Lung microvascular endothelial cell (primary cell): ENCODE measurements at places on chromosomes 12 and 14.

- no peak for DNase-seq
Measured at GRCh38 chr14:84726471-84726870, 803.5 kb upstream of the FLRT2 start.

GRCh38 chr12:3141339-3142321 is 64.5 kb downstream of the TSPAN9 start:
- DNase-seq: no peak

DNA sequence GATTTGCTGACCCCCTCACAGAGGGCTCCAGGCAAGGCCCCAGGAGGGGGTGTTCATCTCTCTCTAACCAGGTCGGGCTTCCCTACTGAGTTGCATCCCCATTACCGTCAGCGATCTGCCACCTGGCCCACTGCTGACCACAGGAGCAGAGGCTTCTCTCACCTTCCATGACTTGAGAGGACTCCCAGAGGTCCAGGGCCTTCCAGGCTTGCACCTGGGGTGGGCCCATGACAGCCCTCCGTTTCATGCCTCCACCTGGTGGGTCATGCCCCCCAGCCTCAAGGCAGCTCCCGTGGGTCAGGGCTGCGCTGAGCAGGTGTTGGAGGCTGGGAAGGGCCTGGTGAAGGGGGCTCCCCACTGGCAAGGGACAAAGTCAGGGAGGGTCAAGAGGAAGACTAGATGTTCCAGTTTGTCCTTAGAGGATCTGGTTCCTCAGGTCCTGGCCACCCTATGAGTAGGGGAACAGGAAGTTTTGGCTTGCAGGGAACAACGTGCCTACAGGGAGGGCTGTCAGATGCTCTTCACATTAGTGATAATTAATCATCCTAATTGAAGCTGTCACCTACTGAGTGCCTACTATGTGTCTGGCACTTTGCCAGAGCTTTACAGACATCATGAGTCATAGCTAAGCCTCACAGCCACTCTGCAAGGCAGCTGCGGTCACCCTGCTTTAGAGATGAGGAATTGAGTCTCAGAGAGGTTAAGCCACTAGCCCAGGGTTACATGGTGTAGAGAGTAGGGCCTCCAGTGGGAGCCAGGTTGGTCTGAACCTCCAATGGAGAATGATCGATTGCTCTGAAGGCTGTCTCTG is 13.8 kb downstream of the NFKBIA start:
- DNase-seq: peak; percentile 80

DNA sequence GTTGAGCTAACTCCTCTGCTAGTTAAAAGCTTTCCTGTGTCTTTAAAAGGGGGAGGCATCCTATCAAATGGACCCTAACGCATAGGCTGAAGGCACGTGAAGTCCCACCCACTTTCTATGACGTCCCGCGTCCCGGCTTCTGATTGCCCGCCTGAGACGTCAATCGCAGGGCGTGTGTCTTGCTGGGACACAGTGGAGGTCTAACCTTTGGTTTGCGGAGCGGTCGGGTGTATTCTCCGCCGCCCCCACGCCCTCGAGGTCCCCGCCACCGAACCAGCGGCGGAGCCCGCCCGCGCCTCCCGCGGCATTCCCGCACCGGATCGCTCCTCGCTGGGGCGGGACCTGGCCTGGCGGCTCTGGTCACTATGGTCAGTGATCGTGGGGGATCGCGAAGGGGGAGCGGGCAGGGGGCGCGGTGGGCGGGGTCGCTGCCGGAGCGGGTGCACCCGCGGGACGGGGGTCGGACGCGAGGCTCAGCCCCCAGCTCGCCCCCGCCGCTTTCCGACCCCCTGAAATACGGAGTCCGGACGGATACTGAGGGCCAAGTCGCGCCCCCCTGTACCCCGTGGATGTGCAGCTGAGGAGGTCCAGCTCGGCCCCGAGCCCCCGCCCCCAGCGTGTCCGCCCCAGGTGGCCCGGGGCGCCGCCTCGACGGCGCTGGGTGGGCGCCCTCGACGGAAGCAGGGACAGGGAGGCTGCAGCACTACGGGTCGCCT is at the start of gene OTUB2:
TSS of gene OTUB2 (plus strand) at position 168 of the 716 bp plus-strand sequence. CDS start at position 366, 198 bp downstream.
- peak; percentile 99 for DNase-seq

DNA sequence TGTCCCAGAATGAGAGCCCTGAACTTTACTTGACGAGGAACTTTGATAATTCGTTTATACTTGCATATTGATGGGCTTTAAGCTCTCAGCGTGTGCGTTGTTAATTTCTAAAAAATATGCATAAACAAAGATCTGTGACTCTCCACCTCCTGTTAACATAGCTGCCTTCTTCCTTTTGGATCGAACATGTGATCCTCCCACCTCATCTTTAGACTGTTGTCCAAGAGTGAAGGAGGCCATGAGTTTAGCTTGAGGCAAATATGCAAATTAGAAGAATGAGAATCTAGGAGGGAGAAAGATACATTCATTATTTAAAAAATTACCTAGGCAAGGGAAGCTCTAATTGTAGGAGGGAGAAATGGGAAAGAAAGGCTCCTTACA is 617 bp downstream of the TTC8 start:
- DNase-seq: no peak

GRCh38 chr12:21599143-21599999 is 5.3 kb downstream of the GYS2 start:
- DNase-seq: no peak

DNA sequence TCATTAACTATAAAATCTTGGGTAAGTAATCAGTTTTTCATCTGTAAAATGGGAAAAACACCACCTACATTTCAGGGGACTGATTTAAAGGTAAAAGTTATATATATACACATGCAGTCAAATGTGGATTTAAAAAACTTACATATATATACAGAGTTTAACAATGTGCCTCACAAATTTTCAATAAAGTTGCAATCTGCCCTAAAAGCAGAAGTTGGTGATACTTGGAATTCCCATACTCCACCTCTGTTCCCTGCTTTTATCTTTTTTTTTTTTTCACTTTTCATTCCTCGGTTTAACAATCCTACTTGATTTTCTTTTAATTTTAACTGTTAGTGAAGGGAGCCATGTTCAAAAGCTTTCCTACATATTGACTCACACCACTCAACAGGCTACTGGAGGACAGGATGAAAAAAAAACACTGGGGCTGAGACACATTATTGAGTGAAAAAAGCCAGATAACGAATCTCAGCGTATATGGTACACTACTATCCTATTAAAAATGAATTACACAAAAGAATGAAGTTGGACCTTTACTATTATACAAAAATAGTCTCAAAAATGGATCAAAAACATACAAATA is 24.3 kb downstream of the SPPL3 start:
- DNase-seq: no peak

DNA sequence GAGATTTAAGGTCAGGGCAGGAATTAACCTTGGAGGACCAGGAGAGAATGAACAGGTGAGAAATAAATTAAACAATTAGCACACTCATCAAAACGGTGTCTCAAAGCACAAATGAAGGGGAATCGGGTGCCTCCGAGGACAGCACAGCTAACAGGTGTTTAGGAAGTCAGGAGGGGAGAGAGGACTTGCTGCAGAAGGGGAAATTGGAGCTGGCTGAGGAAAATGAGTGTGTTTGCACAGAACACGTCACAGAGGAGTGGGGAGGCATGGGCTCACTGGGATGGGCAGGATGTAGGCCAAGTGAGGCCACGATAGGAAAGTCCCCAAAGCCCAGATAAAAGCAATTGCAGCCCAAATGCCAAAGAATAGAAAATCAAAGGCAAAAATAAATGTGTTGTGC is 121.7 kb downstream of the ZNF664 start:
- DNase-seq: no peak

DNA sequence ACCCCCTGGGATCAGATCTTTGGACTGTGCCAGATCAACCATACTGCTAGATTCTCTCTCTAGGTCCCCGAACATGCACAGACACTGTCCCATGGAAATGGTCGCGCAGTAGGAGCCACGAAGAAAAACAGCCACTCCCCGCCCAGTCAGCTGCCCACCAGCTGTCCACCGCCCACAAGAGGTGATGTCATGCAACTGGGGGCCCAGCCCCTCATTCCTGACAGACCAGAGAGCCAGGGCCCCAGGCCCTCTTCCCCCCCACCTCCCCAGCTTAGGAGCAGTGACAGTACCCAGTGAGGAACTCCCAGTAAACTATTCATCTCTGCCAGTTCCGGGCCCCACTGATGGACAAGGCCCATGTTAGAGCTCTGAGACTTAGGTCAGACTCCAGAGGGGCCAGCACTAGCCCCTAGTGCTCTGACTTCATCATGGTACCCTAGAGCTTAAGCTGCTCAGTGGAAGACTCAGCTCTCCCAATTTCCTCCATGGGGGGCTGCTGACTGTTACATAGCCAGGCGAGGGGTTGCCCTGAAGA is 3.7 kb upstream of the TAMALIN start:
- no peak for DNase-seq

DNA sequence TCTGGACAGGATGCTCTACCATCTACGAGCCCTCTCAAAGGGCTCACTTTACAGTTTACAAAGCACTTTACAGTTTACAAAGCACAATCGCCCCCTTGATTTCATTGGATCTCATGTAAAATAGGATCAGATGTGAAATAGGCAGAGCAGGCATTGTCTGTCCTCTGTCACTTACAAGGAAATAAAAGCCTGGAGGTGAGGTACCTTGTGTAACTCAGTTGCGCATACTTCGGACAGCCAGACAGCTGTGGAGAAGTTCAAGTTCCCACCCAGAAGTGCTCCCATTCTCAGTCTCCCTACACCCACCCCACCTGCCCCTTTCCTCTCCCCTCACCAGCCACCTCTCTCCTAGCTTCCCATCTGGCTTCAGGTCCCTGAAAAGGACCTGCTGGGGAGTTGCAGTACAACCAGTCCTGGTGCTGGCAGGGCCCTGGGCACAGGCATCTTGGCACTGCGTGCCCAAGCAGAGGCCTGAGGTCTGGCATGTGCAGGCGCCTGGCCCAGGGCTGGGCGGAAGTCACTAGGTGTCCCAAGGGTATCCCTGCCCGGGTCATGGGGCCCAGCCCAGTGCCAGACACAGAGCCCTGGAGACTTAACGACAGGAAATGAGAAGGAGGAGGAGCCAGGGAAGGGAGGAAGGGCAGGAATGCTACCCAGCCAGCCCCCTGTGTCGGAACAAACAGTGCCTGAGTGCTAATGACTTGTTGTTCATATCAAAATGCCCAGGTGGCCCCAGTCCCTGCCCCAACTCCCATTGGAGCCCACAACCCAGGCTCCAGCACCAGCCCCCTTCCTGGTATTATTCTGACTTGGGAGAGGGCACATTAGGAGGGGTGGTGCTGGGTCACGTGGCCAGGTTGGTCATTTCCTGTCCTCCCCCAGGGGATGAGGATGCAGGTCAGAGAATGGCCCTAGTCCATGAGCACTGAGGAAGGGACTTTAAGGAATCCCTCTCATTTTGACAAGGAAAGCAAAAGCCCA is 5.4 kb downstream of the RAPGEF3 start:
- peak; percentile 68 for DNase-seq

- peak; percentile 22 for DNase-seq
Measured at GRCh38 chr14:32998433-32998832, 59.8 kb downstream of the NPAS3 start.

DNA sequence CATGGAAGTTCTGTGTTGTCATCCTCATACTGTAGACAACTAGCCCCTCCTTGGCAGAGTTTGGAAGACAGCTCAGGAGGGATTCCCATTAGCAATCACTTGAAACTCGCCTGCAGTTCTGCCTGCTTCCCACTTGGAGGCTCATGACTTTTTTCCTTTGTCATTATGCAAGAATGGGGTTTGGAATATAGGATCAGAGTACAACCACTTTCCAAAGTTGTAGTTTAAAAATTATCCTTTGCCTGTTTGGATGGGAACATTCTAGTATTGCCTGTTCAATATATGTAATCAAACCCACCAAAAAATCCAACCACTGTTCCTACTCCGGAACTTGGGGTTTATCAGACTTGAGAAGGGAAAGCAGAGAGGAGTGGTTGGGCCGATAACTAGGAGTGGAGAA is 2.1 kb upstream of the GPD1 start:
- peak; percentile 46 for DNase-seq

DNA sequence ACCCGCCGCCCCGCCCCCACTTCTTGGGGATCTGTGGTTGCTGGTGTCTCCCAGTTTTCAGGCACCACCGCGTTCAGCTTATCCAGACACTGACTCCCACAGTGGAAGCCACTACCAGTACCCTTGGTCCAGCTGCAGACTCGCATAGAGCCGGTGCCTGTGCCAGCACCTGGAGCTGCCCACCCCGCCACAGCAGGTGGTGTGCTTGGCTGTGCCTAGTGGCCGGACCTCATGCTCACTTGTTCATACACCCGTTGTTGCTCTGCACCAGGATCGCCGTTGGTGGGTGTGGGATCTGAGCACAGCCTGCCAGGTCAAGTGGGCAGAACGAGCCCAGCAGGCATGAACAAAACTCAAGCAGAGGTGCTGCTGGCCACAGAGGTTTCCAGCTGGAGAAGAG is 673.2 kb downstream of the RERGL start:
- no peak for DNase-seq

GRCh38 chr14:24399447-24399822 is 632 bp downstream of the NYNRIN start:
- no peak for DNase-seq

- DNase-seq: peak; percentile 88
Measured at GRCh38 chr14:64504897-64505794, 576 bp downstream of the ZBTB1 start.

GRCh38 chr14:52188381-52188780 is 79.1 kb upstream of the PTGDR start:
- no peak for DNase-seq

DNA sequence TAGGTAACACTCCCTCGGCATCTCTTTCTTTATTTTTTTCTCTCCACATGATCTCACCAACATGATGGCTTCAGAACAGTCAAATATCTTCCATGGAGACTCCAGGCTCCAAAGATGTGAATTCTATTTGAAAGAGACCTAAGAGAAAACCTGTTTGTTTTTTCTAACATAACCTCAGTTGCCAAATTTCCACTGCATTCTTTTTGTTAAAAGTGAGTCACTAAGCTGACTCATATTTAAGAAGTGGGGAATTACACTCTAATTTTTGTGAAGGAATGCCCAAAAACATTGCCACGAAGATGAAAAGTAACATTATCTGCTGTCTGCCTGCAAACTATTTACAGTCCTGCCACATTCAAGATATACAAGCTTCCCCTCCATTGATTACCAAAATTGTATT is 1337.6 kb downstream of the LRFN5 start:
- DNase-seq: no peak

- DNase-seq: no peak
Measured at GRCh38 chr14:68359837-68360552, 432.9 kb downstream of the ZFP36L1 start.

DNA sequence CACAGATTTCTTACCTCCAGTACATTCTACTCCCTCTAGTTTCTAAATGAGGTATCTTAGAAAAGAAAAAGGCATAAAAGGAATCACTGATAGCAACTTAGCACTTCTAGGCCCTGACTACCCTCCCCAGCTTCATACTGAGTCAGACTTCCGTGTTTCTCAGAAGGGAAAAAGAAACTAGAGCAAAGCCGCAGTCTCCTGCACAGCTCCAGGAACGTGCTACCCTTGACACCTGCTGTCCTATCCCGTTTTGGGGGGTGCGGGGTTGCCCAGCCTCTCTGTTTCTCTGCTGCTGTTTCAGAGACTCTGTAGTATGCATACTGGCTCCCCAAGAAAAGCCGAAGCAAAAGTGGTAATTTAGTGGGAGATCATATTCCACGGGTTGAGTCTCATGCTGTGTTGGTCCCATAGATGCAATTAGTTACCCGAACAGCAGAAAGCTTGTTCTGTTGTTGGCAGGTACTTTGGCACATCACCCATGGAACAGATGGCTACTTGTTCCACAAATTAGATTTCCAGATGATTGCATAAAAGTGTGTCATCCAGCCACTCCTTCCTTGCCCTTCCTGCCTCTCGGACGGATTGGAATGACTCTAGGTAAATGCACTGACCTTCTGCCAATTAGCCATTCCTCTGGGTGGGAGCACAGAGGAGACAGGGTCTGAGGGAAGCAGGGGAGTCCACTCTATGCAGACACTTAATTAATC is 438.1 kb downstream of the FUT8 start:
- no peak for DNase-seq
